ENCODE measurements at places on chromosomes 13 and 19. TPM values are rescaled to one million over a fixed set of nuclear protein-coding genes. Genes with fewer than 3 reads are reported as not detected.

Gene ZNF763
- 1.7 TPM for total RNA-seq

DNA sequence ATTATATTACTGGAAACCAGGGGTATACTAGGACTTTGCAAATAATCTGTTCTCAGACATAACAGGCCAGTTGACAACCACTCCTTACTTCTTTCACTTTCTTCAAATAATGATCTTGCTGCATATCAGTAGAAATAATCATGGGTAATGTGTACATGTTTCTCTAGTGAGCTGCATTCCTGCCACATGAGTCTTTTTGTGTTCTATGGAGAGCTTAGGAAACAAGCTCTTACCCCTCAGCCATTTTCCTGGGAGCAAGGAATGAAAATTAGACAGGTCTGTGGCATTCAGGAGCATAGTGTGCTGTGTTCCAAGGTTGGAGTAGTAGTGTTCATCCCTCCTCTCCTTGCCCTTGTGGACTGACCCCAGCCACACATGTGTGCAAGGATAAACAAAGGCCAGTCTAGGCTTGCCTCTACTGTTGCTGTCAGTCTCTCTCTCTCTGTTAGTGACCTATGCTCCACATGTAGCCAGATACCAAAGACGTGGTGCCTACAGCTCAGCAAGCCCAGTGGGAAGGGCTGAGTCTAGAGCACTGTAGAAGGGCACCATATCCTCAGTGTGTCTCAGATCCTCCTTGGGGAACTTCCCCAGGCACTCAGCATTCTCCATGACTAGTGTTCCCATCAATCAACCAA is 11.5 kb upstream of the OXGR1 start:
- DNase-seq = no peak

Gene KRTDAP
- not detected for total RNA-seq

Gene RDH8
- total RNA-seq = not detected

Gene C1QTNF9B
- not detected for total RNA-seq

GRCh38 chr19:24065865-24066604 is 21.0 kb upstream of the ZNF254 start:
- no peak for DNase-seq

GRCh38 chr13:24161010-24161775 is 673 bp downstream of the SPATA13 start:
- no peak for DNase-seq

- DNase-seq = no peak
Observed at GRCh38 chr19:53394522-53394973, 401 bp upstream of the ZNF765 start.

- DNase-seq = no peak
Observed at GRCh38 chr13:105552078-105552477, 983.4 kb downstream of the EFNB2 start.

DNA sequence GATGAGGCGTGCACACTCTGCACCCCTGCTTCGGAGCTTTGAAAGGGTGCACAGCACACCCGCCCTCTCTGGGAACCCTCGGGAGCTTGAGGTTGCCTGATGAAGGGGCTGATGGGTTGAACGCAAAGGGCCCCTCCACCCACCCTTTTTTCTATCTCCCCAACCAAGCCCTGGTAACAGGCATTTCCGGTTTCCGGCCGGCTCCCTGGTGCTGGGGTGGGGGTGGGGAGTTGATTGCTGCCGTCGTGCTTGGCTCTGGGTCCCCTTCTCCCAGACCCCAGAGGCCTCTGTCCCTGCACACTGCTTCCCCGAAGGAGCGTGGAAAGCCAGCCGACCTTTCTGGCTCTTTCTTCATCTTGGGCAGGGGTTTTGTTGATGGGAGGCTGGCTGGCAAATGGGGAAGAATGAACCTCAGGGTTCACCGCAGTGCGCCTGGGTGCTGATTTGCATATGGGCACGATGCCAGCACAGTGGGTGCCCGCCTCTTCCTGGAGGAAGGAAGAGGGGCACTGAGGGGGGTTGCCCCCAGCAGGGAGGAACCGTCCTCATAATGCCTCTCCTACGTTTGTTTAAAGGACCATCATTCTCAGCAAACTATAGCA is 29.1 kb downstream of the VAV1 start:
- no peak for DNase-seq

- no peak for DNase-seq
Observed at GRCh38 chr13:36217456-36217855, 3.1 kb upstream of the SOHLH2 start.

Gene PCDH9
- 0.40 TPM for total RNA-seq

DNA sequence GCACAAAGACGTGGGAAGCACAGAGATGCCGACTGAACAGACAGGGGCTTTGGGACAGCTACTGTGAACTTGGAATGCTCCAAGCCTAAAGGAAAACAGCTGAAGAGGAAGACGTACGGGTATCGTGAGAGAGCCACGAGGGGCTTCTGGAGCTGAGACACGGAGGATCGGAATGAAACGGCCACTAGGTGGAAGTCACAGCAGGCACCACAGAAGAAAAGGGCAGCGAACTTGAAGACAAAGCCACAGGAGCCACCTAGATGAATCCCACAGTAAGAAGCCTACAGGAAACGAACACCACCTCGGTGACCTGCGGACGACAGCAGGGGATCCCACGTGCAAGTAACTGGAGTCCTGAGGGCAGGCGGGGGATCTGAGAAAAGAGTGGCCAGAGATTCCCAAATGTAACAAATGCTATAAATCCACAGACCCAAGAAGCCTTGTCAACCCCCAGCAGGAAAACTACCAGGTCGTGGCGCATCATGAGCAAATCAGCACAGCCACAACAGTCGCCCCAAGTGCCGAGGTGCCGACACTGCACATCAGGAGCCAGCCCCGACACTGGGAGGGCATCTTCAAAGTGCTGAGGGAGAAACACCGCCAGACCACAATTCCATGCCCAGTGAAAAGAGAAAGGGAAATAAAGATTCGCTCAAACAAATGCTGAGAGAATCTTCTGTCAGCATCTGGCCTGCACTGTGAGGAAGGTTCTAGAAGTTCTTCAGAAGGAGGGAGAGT is 39.3 kb upstream of the ISYNA1 start:
- DNase-seq = no peak

GRCh38 chr19:30428092-30428680 is 56.0 kb downstream of the ZNF536 start:
- no peak for DNase-seq

DNA sequence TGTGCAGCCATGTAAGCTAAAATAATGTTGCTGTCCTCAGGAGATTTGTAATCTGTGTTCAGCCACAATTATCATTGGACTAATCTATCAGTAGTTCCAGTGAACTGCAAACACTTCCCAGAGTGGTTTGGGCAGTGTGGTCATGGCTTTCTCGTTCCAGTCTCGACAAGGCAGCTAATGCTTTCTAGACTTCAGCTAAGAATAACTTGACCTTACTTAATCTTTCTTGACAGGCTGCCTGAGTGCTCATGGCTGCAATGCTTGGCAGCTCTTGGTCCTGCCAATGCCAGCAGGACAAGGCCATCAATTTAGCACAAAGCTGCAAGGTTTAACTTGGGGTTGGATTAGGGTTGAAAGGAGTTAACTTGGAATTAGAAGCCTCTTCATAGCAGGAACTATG is 32.8 kb downstream of the ATP12A start:
- DNase-seq = no peak

DNA sequence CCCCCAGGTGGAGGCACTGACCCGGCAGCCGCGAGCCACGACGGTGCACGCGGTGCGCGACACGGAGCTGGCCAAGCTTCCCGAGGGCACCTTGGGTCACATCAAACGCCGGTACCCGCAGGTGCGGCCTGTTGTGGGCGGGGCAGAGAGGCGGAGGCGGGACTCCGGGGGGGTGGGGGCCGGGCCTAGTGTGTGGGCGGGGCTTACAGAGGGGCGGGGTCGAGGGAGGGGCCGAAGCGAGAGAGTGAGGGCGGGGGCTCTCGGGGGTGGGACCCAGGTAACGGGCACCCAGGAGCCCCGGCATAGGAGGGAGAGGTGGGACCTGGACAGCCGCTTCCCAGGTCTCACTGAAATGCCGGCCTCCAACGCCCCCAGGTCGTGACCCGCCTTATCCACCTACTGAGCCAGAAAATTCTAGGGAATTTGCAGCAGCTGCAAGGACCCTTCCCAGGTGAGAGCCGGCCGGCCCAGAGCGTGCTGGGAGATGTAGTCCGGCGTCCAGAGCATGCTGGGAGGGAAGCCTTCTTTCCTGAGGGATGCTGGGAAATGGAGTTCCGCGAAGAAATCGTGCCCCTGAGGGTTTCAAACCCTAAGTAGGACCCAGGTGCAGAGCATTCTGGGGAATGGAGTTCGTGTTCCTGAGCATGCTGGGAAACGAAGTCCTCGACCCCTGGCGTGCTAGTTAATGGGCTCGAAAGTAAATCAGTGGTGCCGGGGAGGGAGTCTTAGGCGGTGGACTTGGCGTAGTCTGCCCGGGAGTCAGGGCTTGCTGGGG is 15.7 kb downstream of the PNPLA6 start:
- no peak for DNase-seq

Gene GRIN3B
- total RNA-seq = under 0.01 TPM

DNA sequence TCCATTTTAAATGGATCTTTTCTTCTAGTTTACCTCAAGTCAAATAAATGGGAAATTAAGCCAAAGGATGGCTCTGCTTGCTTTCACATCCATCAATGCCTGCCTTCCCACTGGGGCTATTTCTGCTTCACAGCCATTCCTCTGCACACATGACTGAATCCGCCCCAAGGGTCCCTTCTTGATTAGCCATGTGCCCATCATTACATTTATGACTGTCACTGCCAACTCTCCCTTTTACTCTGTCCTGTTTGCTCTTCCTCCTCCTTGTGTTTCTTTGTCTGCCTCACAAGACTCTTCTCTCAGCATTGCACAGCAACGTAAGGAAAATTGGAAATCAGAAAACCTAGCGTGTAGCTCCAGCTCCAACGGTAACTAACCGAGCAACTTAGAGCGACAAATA is 410.2 kb downstream of the TBC1D4 start:
- DNase-seq = no peak

Gene KLK5
- total RNA-seq = 16.4 TPM

All from epithelial cell of proximal tubule (primary cell).